NCI-H2171 (cell line): ENCODE measurements at places on chromosomes 4 and X.

GRCh38 chr4:2341911-2342652 lies 76.4 kb downstream of the ZFYVE28 start:
- DNase-seq = no peak

DNA sequence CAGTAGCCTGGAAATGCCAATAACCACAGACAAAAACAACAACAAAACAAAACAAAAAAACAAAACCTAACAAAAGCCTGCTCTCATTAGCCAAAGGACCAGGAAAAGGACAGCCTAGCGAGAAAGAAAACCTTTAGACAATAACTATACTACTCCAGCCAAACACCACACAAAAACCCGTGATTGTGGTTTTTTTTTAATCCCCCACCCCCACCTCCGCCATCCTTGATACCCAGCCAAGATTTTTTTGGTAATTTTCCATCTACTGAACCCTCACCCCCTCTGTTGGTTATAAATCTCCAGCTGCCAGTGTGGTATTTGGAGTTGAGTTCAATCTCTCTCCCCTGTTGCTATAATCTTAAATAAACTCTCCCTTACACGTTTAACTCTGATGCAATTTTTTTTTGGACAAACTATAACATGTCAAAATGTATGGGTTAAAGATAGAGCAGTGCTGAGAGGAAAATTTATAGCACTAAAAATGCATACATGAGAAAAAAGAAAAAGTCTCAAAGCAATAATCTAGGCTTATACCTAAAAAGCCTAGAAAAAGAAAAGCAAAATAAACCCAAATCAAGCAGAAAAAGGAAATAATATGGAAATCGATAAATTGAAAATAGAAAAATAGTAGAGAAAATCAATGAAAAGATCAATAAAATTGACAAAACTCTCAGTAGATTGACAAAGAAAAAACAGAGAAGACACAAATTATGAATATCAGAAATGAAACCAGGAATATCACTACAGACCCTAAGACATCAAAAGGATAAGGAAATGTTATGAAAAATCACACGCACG lies 83.7 kb downstream of the NAT8L start:
- DNase-seq = no peak

DNA sequence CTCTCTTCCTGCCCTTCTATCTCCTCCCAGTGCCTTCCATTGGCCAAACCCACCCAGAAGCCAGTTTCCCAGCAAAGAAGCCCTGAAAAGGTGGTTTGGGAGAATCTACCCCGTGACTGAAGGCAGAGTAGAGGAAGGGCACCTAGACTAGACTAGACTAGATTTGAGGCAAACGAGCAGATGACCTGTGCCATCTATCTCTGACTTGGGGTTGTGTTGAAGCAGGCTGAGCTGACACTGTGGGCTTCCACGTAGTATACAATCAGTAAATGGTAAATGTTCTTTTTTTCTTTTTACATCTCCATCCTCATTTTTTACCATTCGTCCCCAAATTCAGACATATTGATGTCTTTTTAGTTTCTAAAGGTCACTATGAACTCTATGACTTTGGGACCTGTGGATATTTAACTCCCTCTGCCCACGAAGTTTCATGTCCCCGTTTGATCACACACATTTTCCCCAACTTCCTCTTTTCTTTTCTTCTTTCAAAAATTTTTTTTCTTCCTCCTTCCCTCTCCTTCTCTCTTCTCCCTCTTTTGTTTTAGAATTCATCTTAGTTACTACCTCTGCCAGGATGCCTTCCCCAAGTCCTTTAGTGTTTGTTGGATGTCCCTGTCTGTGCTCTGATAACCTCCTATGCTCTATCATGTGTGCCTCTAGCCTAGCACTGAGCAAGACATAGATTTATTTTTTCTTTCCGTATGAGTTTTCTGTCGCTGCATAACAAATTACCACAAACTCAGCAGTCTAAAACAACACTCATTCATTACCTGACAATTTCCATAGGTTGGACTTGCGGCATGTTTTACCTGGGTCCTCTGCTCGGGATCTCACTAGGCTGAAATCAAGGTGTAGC lies 6.2 kb upstream of the AFF1 start:
- no peak for DNase-seq

DNA sequence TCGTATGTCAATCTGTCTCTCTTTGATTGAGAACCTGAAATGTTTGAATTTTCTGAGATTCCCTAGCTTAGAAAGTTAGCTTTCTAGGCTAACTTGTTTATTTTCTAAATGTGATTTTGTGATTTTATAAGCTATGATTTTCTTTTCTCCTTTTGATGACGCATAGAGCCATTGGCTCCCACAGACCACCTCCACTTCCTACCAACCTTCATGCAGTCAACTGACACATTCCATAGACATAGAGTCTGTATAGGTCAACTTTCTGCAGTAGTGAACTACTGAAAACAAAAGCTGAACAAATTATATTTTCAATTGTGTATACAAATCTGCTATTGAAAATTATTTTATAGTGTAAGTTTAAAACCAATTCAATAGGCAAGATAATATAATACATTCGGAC lies 2.8 kb upstream of the SULT1B1 start:
- no peak for DNase-seq

DNA sequence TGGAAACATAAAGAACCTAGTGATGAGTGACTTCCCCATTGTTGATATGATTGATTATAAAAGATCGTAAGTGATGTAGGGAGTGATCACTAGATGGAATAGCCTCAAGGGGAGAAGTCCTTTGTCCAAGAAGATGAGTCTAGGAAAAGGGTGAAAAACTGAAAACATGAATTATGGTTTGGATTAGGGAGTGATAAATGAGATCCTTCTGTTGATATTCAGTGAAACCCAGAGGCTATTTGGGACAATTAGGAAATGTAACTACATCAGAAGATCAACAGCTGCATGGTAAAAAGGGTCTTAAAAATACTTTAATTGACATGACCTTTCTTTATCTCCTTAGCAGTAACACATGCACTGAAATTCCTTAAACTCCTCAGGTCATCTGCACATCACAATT lies 124.0 kb upstream of the UNC5C start:
- no peak for DNase-seq

GRCh38 chr4:148778980-148779675 lies 336.9 kb upstream of the NR3C2 start:
- no peak for DNase-seq

GRCh38 chr4:13483136-13483767 lies 888 bp downstream of the RAB28 start:
- no peak for DNase-seq

GRCh38 chr4:83153417-83153816 lies 38.9 kb upstream of the PLAC8 start:
- no peak for DNase-seq

- DNase-seq = no peak
Measured at GRCh38 chr4:176123710-176124407, 58.2 kb downstream of the WDR17 start.

GRCh38 chr4:148515248-148515647 lies 73.0 kb upstream of the NR3C2 start:
- no peak for DNase-seq

DNA sequence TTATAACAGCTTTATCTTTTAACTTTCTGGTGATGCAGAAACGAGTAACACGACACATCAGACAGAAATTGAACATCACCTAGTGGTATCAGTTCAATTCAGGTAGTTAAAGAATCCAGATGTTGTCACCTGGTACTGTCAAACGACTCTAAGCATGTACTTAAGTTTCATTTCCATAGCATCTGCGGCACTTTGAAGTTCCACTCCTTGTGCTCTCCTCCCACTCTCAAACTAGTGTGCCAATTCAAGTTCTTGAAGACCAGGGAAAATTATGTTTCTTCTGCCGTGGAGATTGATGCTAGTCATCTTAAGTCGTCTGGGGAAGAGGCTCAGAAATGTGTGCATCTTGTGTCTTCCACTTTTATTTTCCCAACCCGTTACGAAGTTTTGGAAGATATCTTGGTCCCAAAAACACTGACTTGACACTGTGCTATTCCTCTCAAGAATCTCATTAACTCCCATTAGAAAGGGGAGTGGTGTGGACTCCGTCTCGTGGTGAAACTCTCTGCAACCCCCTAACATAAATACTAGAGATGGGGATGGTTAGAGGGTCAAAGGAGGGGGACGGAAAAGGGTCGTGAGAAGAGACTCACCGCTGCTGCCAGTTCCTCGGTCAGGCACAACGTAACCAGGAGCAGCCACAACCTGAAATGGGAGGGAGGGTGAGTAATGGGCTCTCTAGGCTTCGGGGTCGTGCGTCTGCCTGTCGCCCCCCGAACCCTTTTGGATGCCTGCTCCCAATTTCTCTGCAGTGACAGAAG lies 693 bp downstream of the COL4A6 start:
- DNase-seq = no peak

DNA sequence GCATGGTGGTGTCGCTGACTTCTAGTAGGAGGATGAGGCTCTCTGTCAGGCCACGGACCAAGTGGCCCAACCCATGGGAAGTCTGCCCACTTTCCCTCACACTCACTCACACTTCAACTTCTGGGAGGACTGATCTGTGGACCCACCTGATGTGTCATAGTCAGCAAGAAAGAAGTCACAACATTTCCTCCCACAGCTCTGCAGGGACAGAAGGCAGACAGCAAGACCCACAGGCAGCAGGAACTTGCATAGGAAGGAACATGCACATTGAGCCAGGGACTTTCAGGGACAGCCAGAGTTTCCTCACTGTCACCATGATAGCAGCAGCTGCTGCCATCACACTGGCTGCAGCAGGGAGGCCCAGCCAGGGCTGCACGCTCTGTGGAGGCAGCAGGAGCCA lies 19.5 kb downstream of the XAGE5 start:
- DNase-seq = no peak

GRCh38 chr4:19915276-19915675 lies 336.4 kb upstream of the SLIT2 start:
- no peak for DNase-seq
